KBM-7 (cell line): ENCODE measurements at places on chromosomes 3 and 15.

GRCh38 chr3:9779721-9780457 is 10.1 kb upstream of the CAMK1 start:
- DNase-seq: peak; percentile 99

GRCh38 chr15:71880276-71880675 is 69.9 kb downstream of the NR2E3 start:
- DNase-seq: no peak

DNA sequence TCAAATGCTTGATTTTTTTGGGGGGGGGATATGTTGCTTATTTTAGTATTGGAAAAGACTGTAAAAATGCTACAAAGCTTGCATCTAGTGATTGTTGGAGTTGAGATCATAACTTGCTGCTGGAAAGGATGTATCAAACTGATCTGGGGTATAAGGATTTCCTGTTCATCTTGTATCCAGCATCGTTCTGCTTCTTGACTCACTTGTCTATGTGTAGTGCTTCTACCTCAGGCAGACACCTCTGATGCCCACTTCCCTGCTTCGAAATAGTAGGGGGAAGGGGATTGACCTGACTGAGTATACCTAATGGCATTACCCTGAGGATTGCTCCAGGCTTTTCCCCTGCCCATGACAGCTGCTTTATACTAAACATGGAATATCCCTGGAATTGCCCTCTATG is 42.7 kb downstream of the STT3B start:
- DNase-seq: no peak

DNA sequence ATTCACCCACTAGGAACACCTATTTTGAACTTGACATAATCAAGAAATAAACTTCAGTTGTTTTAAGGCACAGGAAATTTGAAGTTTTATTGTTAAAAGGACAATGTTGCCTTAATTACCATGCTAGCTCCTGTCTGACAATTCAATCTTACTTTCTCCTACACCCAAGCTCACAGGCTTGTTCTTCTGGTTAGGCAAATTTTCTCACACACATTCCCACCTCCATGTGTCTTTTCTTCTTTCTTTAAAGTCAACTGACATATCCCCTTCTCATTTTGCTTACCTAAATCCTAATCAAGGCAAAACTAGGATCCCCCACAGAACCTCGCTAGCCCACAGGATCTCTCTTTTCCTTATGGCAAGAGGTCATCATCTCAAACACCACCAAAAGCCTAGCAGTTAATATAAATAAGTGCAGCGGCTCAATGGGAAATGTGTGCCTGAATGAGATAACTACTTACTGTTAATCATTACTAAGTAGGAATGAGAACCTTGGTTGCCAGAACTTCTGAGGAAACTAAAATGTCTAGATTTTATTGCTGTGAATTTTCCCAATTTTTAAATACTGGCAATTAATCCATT is 189.3 kb downstream of the PLCH1 start:
- DNase-seq: no peak

DNA sequence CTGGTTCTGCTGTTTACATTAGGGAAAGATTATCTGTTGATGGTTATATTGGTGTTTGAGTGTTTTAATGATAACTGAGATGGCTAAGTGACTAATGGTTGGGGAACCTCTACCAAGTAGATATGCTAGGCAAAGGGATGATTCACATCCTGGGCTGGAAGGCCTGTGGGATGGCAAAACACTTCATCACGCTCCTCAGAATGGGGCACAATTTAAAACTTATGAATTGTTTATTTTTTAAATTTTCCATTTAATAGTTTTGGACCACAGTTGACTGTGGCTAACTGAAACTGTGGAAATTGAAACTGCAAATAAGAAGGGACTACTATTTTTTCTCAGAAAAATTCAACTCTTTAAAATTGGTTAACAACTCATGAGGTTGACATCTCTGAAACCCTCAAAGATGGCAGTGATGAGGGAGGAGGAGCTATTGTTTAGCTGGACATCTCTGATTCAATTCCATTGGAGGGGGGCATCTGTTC is 100.5 kb upstream of the ZBED2 start:
- no peak for DNase-seq
